NCI-H146 (cell line): ENCODE measurements at places on chromosomes 1 and 21.

DNA sequence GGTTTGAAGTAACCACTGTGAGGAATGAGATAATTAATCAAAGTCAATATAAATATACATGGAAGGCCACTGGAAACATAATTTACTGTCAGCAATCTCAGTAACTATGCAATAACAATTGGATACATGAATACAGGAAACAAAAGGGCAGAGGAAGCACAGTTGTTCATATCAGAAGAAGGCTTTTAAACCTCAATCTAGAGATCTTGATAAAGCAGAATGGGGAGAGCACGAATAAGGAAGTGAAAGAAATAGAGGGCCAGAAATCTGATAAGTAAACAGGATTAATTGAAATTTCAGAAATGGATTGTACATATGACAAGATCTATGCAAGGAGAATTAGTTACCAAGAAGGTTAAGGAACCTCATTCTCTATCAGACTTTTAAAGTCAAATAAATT lies 93.0 kb downstream of the EVI5 start:
- no peak for DNase-seq

GRCh38 chr1:233971753-233972152 lies 67.3 kb downstream of the SLC35F3 start:
- no peak for DNase-seq

- DNase-seq: no peak
These were observed 1456.5 kb downstream of the MRPL39 start for GRCh38 chr21:24150753-24151152.

DNA sequence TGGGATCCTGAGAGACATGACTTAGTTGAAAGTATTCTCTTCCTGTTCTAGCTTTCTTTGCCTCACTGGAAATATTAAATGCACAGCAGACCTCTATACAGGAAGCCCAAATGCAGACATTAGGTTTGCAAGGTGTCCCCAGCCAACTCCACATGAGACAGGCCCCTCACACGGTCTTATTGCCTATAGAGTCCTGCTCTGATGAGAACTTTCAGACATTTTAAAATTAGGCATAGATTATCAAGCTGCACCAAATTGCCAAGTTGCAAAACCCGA lies 251.9 kb upstream of the C1orf105 start:
- DNase-seq: no peak

GRCh38 chr1:109924316-109924715 lies 13.7 kb downstream of the CSF1 start:
- DNase-seq: peak; percentile 19
